ENCODE measurements at places on chromosomes 6 and 20. TPM values are rescaled to one million over a fixed set of nuclear protein-coding genes. Genes with fewer than 3 reads are reported as not detected.

DNA sequence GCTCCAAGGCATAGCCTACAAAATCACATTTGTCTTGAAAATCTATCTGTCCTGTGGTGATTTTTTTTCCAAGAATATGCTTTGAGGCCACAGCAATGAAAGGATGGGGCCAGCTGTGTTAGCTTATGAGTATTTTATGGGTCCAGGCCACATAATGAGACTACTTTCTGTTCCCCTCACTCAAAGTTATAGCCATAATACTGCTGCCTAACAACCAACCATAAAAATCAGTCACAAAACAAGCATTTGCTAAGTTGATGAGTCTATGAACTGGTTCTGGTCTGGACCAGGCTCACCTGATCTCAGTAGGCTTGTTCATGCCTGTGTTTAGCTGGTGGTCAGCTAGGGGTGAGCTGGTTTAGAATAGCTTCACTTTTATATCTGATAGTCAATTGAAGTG lies 192.5 kb upstream of the PLCB4 start:
- peak; percentile 20 for DNase-seq

DNA sequence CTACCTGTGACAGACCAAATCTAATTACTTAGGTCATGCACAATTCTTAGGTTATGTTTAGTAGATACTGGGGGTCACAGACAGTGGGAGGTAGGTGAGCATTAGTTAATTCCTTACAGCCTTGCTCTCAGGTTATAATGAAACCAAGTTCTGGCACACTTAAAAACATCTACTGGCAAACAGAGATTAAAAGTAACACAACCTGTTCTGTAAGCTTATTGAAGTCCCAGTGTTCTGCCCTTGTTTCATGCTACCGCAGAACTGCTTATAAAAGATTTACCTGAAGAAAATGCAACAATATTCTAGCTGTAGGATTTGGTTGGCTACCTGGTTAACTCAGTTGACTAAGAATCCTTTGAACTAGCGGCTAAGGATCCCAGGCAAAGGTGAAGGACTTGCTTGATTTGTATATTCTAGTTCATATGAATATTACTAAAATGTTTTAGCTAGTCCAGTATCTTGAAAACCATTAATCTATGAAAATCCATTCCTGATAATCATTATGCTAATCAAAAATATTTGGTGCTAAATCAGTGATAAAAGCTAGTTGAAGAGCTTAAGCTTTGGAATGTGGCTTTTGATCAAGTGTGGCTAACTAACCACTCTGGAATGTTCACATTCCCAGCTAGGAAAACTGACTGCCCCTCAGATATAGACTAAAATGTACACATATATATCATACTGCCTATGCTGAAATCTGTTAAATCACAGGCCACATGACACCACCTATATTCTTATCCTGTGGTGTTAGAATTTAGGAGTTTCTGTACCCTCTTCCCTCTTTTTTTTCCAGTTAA lies 7.2 kb downstream of the PEX3 start:
- DNase-seq = no peak

- no peak for DNase-seq
Measured at GRCh38 chr6:145110109-145110508, 625.2 kb downstream of the EPM2A start.

- no peak for DNase-seq
Measured at GRCh38 chr6:6709106-6709505, 120.6 kb downstream of the LY86 start.

DNA sequence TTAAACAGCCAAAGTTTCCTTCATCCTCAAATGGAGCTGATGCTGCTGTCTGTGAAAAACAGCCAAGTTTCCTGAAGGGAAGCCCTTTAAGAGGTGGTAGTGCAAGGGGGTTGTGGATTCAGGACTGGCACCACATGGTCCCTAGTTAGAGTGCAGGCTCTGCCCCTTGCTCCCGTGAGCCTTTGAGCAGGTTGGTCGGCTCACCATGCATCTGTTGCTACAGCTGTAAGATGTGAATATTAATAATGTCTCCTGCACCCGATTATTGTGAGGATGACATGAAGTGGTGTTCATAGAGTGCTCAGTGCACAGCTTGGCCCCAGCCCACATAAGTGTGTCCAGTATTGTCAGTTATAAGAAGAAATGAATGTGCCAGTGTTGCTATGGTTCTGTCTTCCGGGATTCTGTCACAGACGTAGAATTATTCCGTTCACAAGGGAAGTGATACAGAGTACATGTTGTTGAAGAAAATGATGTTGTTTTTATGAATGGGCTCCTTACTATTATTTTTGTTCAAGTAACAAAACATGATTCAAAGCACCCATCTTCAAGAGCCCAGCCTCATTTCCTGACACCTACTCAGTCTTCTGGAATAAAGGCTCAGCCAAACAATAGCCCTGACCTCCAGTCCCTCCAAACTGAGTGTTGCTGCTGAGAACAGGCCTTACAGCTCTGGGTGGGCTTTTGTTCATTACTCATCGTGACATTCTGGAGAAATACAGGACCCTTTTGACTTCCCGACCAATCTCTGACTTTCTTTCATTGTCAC lies 2.9 kb upstream of the PKIG start:
- DNase-seq = no peak

DNA sequence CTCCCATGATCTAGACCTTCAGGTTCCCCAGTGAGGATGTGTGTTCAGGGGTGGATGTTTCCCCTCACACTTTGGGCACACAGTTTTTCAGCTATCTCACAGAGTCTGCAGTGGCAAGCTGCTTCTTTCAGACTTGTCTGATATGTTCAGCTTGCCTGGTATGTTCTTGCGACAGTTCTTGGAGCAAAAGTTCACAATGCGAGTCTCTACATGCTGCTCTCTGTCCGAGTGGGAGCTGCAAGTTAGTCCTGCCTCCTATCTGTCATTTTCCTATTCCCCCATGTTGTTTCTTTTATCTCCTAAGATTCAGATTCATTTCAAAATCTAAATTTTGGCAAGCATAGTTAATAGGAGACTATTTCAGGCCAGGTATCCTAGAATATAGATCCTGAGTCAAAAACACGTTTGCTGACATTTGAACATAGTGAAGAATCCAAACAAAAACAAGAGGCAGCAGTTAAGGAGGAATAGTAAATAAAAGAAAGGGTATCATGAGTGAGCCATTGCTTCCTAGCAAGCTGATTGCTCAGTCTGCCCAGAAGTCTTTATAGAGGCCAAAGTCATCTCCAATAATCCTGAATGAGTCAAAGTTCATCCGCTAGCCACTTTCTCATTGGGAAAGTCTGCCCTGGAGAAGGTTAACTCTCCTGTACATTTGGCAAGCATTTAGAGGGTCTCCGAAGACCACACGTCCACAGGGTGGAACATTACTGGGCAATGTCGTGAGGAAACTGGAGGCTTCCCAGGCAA lies 140.2 kb upstream of the MOCS1 start:
- DNase-seq = no peak

DNA sequence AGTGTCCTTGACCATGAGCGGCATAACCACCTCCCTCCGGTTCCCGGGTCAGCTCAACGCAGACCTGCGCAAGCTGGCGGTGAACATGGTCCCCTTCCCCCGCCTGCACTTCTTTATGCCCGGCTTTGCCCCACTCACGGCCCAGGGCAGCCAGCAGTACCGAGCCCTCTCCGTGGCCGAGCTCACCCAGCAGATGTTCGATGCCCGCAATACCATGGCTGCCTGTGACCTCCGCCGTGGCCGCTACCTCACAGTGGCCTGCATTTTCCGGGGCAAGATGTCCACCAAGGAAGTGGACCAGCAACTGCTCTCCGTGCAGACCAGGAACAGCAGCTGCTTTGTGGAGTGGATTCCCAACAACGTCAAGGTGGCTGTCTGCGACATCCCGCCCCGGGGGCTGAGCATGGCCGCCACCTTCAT lies 4.9 kb downstream of the TUBB1 start:
- DNase-seq = no peak

GRCh38 chr20:8066662-8067061 lies 47.1 kb upstream of the TMX4 start:
- DNase-seq = no peak

DNA sequence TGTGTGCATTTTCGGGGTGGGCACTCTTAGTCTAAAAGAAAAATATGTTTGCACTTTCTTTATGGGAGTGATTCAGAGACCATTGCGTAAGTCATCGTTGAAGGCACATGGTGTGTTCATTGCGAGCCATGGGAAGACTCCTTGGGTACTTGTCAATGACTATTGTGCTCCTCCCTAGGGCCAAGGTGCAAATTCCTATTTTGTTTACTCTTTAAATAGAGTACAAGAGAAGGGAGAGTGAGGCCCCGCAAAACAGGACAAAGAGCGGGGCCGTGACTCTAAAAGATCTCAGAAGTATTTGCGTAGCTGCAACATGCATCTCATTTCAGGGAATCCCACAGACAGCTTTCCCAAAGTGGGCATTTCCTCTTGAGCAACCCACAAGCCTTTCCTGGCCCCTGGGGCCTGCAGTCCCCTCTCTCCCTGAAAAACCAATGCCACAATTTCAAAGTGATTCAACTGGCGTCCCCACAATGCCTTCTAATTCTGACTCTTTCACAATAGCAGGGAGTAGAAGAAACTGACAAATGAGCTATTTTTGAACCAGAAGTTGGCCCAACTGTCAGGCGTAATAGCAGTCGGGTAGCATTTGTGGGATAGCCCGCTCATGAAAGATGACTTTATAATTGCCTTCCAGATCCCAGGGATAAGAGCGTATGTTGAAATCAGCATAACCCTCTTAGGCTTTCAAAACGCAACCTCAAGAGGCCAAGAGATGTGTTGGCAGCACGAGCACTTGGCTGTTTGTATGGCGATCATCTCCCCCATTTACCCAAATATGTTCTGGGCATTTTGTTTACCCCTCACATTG lies 277.9 kb upstream of the BMP2 start:
- no peak for DNase-seq

GRCh38 chr20:48761023-48761785 lies 66.6 kb downstream of the PREX1 start:
- DNase-seq = no peak

GRCh38 chr20:48153523-48153922 lies 368.2 kb upstream of the SULF2 start:
- no peak for DNase-seq

DNA sequence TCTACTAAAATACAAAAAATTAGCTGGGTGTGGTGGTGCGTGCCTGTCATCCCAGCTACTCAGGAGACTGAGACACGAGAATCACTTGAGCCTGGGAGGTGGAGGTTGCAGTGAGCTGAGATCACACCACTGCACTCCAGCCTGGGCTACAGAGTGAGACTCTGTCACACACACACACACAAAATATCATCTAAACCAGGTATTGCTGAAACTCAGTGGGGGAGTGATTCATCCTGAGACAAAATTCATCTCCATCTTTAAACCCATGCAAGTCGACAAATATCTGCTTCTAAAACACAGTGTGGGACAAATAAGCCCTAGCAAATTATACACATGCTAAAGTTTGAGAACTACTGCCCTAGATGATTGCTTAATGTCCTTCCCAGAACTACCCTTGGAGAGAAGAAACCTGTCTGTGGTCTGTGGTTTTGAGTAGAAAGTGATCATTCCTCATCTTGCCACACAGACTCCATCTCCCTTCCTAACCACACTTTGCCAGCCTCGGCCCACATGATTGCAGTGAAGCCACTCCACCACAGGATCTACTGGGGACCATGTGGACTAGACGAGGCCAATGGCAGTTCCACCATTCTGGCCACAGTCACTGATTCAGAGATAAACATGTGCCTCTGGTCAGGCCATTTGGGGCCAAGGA lies 130.3 kb downstream of the OPRM1 start:
- no peak for DNase-seq

DNA sequence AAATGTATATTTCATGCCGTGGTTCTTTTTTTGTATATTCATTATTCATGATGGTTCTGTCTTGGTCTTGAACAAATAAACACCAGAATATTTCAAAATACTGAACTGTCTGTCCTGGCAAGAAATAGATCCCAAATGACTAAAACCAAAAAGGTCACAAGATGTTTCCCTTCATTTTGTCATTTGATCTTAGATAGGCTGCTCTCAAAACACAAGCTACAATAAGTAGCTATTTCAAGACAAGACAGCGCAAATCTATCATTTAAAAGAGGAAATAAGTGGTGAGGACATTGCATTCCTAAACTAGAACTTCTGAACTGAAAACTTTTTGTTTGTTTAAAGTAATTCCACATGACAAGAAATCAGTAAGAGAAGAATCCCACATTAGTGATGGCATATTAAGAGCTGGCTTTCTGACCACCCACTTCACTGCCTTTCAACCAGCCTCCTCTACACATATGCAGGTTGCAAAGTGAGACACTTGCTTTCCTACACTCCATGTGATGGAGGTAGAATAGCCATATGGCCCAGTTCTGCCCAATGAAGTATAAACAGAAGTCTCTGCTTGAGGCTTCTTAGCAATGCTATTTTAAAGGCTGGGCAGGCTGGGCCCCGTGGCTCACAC lies 54.4 kb upstream of the CCDC28A start:
- DNase-seq = no peak

- DNase-seq = no peak
Measured at GRCh38 chr20:4740774-4741431, 19.2 kb downstream of the PRND start.

DNA sequence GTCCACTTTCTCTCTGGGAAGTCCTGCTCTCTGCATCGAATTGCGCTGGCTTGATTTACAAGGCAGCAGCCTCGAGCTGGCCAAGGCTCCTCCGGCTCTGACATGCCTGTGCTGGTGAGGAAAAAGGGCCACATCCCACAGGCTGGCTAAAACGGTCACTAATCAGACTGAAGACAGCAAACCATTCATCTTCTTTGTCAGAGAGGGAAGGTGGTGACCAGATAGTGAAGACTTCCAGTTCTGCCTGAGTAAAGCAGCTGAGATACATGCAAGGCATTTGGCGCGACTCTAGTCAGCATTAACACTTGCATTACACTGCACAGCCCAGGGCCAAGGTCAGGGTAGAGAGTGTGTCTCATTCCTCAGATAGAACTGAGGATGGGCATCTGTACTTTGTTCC lies 203.2 kb upstream of the MAP3K7 start:
- DNase-seq = peak; percentile 10

SMPD2 gene
- 16.0 TPM for polyA plus RNA-seq

THEMIS gene
- 0.25 TPM for polyA plus RNA-seq

NUP43 gene
- 46.0 TPM for polyA plus RNA-seq

BTBD9 gene
- 11.9 TPM for polyA plus RNA-seq

ARFGEF3 gene
- 8.2 TPM for polyA plus RNA-seq

BTNL2 gene
- polyA plus RNA-seq = not detected

RNF144B gene
- 18.6 TPM for polyA plus RNA-seq

NKX2-4 gene
- polyA plus RNA-seq = not detected

TINAG gene
- polyA plus RNA-seq = 27.2 TPM

VGLL2 gene
- polyA plus RNA-seq = not detected

PSORS1C1 gene
- polyA plus RNA-seq = 0.59 TPM

ARFGAP1 gene
- polyA plus RNA-seq = 62.3 TPM

IL17F gene
- not detected for polyA plus RNA-seq
